ENCODE measurements at places on chromosomes 4 and X. TPM values are rescaled to one million over a fixed set of nuclear protein-coding genes. Genes with fewer than 3 reads are reported as not detected.

The STAP1 gene
- not detected for total RNA-seq

The CT45A1 gene
- not detected for total RNA-seq

GRCh38 chr4:107098401-107098800 is 62.3 kb upstream of the DKK2 start:
- H3K27ac ChIP-seq: no peak overlapping the region
- H3K27me3 ChIP-seq: no peaks in the 10 kb centered on the region
- DNase-seq: no peak

The KCNE5 gene
- 1.3 TPM for total RNA-seq

The ADAM29 gene
- not detected for total RNA-seq

The MXRA5 gene
- total RNA-seq: 60.6 TPM

The CT45A5 gene
- not detected for total RNA-seq

The LONRF3 gene
- total RNA-seq: 0.19 TPM

GRCh38 chr4:182513587-182514291 is 270.5 kb downstream of the TENM3 start:
- no peak overlapping the region for H3K27ac ChIP-seq
- no peaks in the 10 kb centered on the region for H3K27me3 ChIP-seq
- no peak for DNase-seq
- no peak overlapping the region for H3K4me3 ChIP-seq

- no peaks in the 10 kb centered on the region for H3K4me1 ChIP-seq
- no peak for DNase-seq
- no peak overlapping the region for H3K27ac ChIP-seq
- H3K36me3 ChIP-seq: no peaks in the 10 kb centered on the region
- peaks cover 9% of the 10 kb centered on the region for H3K27me3 ChIP-seq
- no peak overlapping the region for H3K4me3 ChIP-seq
These were observed 75.9 kb downstream of the COQ2 start for GRCh38 chr4:83208371-83209365.

- H3K27me3 ChIP-seq: no peaks in the 10 kb centered on the region
- H3K4me1 ChIP-seq: no peaks in the 10 kb centered on the region
- H3K36me3 ChIP-seq: no peaks in the 10 kb centered on the region
- DNase-seq: peak; percentile 47
- H3K27ac ChIP-seq: no peak overlapping the region
These were observed 346.6 kb downstream of the CENPC start for GRCh38 chr4:67198727-67199126.

DNA sequence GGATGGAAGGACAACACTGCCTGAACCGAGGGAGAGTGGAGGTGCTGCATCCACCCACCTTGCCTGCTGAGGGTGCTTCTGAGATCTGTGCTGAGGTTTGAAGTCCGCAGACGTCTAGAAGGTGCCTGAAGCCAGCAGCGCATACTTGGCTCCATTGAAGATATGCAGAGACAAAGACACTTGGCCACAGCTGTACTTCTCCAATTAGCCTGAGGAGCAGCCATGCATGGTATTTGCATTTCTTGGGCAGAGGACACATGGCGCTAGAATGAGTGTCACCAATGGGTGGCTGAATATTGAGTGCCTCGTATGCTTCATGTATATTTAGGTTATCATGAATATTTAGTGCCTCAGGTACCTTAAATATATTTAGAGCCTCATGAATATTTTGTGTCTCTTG is 128.7 kb upstream of the ATP6AP2 start:
- H3K27ac ChIP-seq: no peak overlapping the region
- no peaks in the 10 kb centered on the region for H3K27me3 ChIP-seq
- no peak for DNase-seq
- H3K4me3 ChIP-seq: no peak overlapping the region
- H3K36me3 ChIP-seq: no peaks in the 10 kb centered on the region
- no peaks in the 10 kb centered on the region for H3K4me1 ChIP-seq
